Activated T-helper 9 cell treated with anti-CD3 and anti-CD28 coated beads, Interleukin-2, amount 50 U/mL, for 16 hours (primary cell): ENCODE measurements at places on chromosomes 7 and 10.

DNA sequence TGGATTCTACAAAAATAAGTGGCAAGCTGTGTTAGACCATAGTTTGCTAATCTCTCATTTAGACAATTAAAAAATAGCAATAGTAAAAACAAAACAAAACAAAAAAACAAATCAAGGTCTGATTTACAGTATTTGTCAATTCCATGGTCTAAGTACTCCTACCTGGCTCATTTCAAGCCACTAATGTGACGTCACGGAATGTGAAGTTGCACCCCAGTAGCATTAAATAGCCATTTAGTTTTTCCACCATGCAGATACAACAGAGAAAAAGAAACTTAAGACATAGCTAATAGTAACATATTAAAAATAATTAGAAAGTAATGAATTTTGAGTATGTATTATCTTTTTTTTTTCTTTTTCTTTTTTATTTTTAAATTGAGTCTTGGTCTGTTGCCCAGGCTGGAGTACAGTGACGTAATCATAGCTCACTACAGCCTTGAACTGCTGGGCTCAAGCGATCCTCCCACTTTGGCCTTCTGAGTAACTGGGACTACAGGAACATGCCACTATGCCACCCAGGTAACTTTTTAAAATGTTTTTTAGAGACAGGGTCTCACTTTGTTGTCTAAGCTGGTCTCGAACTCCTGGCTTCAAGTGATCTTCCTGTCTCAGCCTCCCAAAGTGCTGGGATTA, 101.2 kb downstream of the MKX start:
- no peak for DNase-seq

GRCh38 chr7:3198316-3198715, 102.7 kb upstream of the SDK1 start:
- DNase-seq: no peak

DNA sequence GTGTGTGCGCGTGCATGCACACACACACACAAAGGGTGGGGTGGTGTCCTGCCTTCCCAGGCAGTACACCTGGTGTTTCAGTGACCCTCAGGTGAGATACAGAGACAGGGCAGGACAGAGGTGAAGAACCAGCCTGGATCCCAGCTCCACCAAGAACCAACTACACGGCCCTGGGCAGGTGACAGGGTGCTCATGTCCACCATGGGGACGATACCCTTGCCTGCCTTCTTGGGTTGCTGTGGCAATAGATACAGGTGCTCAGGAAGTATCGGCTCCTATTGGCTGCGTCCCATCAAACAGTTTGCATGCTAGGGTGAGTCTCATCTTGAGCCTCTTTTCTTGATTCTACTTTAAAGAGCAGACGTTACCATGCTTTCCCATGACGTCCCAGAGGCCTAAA, 33.7 kb upstream of the CXCL12 start:
- no peak for DNase-seq

DNA sequence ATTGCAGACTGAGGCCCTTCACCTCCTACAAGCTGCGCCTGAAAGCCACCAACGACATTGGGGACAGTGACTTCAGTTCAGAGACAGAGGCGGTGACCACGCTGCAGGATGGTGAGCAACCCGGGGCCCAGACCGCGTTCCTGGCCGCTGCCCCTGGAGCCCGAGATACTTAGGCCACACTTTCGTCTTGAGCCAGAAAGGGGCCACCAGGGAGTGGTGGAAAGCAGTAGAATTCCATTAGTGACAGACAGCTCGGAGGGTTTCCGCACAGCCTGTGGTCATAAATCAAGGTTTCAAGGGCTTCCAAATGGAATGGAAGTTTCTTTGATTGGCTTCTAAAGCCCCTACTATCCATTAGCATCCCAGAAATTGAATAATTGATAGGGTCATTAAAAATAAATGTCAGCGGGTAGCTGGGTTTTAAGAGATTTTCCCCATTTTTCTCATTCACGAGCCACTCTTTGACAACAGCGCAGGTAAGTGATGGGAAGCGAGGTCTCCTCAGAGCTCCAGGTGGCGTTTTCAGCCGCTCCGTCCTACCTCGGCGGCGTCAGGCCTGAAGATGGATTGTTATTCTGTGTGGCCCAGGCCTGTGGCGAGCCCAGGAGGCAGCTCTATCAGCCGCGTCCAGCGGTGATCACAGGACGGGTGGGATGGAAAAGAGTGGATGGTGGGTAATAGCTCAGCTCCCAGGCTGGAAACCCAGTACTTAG, 523.5 kb upstream of the FOXK1 start:
- DNase-seq: no peak

GRCh38 chr7:47435889-47436312, 146.0 kb downstream of the TNS3 start:
- DNase-seq: no peak

DNA sequence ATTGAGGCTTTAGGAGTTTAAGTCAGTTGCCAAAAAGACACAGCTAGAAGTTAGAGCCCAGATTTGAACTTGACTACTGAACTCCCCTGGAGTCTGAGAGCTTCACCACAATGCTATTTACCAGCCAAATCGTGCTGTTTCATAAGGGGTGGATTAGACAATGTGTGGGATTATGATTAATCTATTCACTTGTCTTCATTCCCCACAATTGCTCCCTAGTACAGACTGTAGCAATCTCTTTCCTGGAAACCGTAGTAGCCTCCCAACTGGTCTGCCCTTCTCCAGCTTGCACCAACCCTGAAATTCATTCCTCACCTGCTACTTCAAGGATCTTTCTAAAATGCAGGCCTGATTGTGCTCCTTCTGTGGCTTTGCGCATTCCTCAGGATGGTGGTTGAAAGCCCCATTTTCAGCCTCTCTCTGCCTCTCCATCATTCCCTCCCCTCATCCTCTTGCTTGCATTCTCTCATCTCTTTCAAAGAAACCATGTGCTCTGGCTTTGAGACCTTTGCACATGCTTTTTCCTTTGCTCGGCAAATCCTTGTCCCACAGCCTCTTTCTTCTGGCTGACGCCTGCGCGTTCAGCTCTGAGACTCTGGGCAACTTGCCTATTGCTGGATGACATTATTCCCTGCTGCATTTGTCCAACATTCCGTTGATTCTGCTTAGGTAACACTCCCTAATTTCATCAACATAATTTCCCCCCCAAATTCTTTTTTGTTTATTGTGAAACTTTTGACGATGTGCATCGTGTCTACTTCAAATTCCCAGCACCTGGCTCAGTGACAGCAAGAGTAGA, 145.1 kb downstream of the ADRA2A start:
- no peak for DNase-seq

DNA sequence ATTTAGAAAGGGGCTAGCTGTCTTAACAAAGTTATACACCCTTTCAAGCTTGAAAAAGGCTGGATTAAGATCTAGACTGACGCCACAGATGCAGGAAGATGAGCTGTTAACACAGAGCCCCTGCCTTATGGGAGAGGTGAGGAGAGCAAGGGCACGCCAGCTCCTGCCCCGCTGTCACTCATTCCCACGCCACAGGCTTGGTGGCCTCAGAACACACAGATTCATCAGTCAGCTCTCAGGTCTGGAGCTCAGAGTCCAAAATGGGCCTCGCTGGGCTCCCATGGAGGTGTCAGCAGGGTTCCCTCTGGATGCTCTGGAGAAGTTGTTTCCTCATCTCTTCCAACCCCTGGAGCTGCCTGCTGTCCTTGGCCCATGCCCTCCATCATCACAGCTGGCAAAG, 554.2 kb downstream of the TCERG1L start:
- DNase-seq: no peak

DNA sequence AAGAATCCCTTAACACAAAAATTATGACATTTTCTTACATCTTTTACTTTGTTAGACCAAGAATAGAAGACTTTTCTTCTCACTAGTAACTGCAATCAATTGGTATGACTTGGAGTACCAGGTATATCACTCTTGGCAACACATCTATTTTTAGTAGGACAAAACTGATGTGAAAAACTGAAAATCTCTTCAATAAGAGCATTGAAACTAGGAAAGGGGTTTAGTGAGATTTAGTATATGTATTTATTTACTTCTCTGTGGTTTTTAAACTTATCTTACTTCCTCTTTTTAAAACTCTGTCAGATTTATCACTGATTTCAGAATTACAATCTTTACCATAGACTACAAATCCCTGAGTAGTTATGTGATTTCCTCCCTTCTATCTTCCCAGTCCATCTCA, 366.2 kb downstream of the PCDH15 start:
- DNase-seq: no peak

DNA sequence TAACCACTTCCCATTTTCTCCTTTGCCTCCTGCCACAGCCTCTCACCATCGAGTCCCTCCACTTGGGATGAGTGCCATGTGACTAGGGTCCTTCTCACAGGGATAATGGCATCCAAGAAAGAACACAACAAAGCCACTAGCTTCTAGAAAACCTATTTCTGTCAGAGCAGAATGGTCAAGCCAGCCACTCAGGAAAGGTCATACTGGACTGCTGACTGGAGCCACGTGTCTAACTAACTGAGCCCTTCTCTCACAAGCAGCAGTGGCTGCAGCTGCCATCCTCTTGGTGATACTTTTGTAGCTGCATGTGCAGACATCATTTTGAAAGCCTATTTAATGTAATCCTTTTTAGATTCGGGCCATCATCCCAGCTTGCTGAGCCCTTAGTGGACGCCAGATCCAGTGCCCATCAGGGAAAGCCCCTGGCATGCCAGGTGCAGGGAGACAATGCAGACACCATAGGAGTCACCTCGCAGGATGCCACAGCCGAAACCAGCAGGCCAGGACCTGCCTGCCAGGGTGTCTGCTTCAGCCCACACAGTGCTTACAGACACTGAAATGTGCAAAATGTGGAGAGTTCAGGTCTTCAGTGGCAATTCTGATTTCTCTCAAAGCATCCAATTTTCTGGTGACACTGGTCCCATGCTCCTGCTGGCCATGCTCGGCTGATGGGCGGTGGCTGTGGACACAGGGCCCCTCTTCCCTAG, 98.3 kb upstream of the DDC start:
- DNase-seq: no peak

- no peak for DNase-seq
Measured at GRCh38 chr10:1575481-1576244, 161.7 kb downstream of the ADARB2 start.

- no peak for DNase-seq
Measured at GRCh38 chr10:130341356-130341755, 205.2 kb downstream of the GLRX3 start.

DNA sequence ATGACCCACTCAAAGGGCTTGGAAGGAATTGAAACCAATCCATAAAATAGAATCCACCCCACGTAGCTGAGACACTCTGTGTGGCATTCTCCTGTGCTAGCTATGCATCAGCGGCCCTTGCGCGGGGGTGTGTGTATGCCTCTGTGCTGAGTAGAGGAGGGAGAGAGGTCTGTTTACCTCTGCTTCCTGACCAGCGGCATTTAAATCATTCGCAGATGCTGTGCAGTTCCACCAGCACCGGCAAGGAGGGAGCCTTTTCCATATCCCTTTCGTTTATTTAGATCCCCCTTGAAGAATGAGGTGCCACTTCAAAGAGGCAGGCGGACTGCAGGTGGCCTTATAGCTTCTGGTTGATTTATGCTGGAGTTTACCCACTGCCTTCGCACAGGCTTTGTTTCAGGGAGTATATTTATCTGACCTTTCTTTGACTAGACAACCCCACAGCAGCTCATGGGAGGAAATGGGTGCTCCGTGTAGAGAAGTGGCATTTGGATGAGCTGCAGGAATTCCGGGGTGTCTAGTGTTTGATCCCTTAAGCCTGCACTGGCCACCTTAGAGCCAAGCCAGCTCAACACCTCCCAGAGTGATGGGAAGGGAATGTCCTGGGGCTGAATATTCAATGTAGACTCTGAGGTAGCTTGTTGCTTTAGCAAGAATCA, 11.4 kb downstream of the C10orf53 start:
- no peak for DNase-seq

DNA sequence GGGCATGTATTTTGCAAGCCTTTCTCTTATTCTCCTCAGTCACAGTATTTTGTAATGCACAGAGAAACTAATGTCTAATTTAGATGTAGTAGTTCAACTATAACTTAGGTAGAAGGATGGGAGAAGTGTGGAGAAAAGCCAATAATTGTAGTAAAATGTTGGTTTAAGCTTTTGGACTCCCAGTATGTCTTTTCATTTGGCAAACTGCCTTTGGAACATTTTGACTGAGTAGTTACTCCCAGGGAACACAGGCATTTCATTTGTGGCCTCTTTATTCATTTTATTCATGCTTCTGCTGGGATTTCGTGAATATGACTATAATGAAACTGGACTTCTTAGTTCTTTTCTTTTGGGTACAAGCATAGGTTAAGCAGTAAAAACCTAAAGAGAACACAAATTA, 79.0 kb downstream of the EXOC4 start:
- DNase-seq: no peak

- no peak for DNase-seq
Measured at GRCh38 chr10:48324580-48324979, 18.1 kb downstream of the MAPK8 start.

GRCh38 chr10:60646966-60647796, 131.1 kb upstream of the CDK1 start:
- DNase-seq: no peak

GRCh38 chr7:40536421-40536820, 401.6 kb downstream of the SUGCT start:
- DNase-seq: no peak

GRCh38 chr7:129498021-129498420, 4.3 kb upstream of the SMKR1 start:
- no peak for DNase-seq

- no peak for DNase-seq
Measured at GRCh38 chr7:106110885-106111654, 1.0 kb downstream of the SYPL1 start.

DNA sequence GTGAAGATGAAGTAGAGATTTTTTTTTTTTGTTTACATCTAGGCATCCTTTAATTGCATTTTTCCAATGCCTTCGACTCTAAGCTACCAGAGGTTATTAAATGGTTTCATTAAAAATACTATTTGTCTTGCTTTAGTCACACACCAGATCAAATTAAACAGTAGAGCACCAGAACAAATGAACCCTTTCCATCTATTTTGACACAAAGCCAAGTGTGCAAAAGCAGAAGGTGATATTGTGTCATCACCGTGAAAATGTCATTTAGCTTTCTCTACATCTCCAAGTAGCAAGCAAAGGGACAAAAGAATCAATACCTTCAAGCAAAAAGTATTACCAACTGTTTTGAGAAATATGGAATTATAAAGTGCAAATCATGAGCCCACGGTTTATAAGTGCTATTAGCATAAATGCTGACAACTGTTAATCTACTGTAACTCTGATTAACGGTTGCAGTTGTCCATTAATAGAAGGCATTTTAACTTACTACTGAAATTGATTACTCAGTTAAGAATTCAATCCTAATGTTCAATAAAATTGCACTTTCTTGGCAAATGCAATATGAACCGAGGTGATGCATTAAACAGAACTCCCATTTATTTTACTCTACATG, 49.1 kb downstream of the CTBP2 start:
- DNase-seq: no peak
